ENCODE measurements at places on chromosomes 2 and 18.

DNA sequence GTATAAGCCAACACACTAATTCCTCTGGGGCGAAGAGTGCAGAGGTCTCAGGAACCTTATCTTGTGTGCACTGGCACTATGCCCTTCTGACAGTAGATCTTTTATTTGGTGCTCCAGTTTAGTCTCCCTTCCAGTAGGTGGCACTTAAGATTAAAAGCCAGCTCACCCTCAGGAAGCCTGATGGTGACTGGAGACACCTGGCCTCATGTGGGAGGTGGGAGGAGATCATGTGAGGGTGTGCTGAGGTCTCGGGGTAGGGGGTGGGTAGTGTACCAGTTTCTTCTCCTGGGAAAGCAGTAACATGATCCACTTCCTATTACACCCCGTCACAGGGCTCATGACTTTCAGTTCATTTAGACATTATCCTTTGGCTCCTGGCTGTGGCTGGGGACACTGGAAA, 654.9 kb downstream of the ADCYAP1 start:
- no peak for DNase-seq

GRCh38 chr18:66916834-66917233, 312.9 kb upstream of the CDH19 start:
- DNase-seq = no peak

DNA sequence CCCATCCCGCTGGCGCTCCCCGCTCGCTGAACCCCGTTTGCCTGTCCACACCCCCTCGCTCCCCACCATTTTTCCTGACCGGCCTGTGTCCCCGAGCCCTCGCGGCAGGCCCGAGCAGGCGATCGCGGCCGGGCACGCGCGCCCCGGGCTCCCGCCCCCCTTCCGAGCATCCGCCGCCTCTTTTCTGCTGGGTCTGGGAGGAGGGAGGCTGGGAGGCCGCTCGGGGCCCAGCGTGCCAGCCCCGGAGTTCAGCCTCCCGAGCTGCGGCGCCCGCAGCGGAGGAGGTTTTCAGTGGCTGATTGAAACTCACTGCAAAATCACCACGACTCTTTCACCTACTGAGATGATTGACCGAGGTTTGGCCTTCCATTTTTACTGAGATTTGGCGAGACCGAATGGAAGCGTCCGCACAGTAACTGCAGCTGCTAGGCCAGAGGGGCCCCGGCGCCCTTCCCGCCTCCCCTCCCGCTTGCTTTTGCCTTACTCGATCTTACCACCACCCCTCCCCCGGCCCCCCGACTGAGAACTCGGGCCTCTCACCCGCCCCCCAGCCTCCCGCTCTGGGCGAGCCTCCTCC, 4.8 kb downstream of the SOX11 start:
- DNase-seq = peak; percentile 82

DNA sequence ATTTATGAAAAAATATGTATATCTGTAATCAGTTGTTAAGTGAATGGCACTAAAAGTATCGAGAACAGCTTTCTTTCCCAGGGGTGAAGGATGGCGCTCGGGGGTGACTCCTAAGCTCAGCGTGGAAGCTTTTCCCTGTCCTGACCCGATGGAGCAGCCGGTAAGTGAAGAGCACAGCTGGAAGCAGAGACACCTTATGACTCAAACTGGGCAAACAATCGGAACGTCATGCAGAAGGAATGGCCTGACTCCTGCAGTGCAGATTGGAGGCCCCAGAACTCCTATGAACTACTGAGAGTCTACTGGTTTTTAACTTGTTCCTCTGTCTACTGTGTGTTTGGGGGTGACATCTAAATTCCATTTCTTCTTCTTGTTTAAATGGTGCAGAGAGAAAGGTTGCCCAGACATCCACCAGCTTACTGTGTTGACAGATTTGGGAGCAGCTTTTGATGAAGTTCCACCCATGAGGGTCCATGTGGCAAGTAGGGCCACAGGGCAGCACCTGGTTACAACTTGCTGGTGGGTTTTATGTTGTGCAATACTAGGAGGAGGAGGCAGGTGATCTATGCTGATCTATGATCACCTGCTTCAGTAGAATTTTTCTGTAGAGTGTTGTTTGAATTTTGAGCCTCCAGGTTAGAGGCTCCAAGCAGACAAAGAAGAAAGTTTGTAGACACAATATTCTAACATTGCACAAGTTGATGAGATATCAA, 52.8 kb upstream of the TMEM182 start:
- peak; percentile 32 for DNase-seq

- DNase-seq = peak; percentile 60
Measured at GRCh38 chr2:190714958-190715357, 66.1 kb downstream of the NAB1 start.

Measured in astrocyte of the hippocampus (primary cell).